WERI-Rb-1 (cell line): ENCODE measurements at places on chromosomes 5 and 9.

GRCh38 chr5:36613241-36613640 lies 6.8 kb downstream of the SLC1A3 start:
- DNase-seq: no peak

DNA sequence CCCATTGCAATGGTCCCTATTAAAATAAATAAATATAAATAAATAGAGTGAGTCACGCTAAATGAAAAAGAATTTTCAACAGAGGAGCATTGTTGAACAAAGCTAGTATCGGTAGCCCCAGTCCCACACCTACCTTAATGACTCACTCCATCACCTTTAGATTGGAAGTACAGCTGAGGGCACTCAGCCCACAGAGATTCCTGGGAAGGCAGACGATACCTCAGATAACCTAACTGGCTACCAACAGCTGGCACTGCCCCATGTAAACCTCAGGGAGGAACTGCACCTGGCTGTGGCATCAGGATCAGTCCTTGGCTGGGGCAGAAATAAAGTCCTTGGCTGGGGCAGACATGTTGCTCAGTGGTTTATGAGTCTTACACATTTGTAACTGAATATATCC lies 49.3 kb downstream of the SPRY4 start:
- no peak for DNase-seq

GRCh38 chr5:101288633-101289032 lies 385.6 kb upstream of the ST8SIA4 start:
- DNase-seq: no peak

GRCh38 chr9:134626571-134627416 lies 14.8 kb upstream of the COL5A1 start:
- DNase-seq: peak; percentile 90

- no peak for DNase-seq
Measured at GRCh38 chr5:96017951-96018350, 56.3 kb upstream of the ELL2 start.

DNA sequence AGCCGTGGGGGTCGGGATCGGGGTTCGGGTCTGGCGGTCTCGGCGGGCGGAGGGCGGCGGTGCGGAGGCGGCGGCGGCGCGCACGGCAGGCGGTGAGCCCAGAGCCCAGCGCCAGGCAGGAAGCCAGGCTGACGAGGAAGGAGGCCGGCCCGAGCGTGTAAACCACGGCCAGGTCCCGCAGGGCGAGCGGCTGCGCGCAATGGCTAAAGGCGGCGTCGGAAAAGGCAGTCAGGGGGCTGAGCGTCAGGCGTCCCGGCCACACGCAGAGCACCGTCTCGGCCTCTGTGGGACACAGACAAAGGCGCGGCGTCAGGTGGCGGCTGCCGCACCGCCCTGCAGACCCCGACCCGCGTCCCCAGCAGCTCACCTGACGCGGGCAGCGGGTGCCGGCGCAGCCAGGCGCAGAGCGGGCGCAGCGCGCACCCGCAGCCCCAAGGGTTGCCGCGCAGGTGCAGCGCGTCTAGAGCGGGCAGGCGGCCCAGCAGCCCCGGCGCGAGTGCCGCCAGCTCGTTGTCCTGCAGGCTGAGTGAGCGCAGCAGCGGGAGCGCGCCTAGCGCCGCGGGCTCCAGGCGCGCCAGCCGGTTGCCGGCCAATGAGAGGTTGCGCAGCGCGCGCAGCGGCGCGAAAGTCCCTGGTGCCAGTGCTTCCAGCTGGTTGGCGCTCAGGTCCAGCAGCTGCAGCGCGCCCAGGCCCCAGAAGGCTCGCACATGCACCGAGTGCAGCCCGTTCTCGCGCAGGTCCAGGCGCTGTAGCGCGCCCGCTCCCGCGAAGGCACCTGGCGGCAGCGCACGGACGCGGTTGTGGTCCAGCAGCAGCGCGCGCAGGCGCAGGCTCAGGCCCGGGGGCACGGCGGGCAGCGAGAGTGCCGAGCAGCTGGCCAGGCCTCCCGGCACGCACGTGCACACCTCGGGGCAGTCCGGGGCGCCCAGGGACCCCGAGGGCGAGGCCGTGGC lies 671 bp downstream of the LRRC26 start:
- peak; percentile 59 for DNase-seq

DNA sequence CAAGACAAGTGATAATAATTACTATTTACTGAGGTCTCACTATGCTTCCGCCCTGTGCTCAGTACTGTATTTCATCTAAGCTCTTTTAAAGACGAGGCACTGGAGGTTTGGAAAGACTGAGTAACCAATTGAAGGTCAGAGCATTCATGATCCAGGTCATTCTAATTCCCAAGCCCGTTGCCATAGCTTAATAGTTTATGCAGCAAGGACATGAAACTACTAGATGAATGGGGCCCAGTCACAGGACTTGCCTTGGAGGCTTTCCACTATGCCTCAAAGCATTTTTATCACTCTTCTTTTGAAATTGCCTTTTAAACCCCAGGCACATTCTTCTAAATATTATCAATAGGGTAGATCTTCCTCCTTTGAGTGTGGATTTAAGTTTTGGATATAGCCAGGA lies 17.2 kb upstream of the NFIB start:
- no peak for DNase-seq

- DNase-seq: no peak
Measured at GRCh38 chr9:133735931-133736330, 2.2 kb downstream of the SARDH start.

DNA sequence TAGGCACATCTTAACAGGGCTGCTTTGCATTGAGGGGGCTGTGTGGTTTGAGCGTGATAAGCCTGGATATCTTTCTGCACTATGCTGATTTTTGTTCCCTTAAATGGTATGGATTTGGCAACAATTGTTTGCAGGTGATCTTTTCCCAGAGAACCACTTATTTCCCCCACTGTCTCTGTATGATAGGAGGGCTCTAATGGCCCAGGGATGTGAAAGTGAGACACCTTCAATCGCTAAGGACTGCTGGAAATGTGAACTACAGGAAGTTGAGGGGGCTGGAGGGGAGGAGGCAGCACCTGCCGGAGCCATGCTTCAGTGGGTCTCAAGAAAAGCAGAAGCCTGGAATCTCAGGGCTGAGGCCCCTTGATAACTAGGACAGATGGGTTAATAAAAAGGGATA lies 29.4 kb downstream of the SYK start:
- no peak for DNase-seq

GRCh38 chr9:69937833-69938535 lies 105.7 kb upstream of the MAMDC2 start:
- DNase-seq: no peak

DNA sequence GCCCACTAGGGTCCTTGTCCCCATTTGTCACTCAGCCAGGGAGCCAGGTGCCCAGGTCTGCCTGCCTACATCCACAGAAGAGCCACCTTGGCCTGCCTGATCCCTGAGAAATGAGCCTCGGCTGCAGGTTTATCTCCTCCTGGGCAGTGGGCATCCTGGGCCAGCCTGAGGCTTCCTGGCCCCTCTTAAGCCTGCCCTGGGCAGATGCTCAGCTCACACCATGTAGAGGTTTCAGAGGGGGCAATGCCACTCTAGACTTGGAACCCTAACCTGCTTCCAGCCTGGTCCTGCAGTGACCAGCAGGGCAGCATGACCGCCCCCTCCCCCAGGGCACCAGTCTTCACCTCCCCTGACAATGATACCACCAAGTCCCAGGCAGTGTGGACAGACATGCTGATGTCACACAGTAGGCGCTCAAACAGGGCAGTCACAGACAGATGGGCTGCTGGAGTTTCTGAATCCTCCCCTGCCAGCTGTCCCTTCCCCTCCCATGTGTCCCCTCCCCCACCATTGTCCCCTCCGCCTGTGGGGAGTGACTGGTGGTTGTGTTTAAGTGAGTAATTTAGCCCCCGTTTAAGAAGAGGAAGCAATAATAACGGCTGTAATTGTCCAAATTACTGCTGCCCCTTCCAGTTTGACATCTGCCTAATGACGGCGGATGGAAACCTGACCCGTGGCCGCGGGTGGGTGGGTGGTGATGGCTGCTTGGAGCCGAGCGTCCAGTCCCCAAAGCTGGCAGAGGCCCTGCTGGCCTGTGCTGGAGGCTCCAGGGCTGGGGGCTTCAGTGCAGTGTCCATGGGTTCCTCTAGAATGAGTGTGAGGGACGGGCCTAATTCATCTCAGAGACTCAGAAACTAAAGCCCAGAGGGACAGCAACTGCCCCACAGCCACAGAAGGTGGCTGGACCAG lies 147.7 kb downstream of the BARX1 start:
- no peak for DNase-seq

DNA sequence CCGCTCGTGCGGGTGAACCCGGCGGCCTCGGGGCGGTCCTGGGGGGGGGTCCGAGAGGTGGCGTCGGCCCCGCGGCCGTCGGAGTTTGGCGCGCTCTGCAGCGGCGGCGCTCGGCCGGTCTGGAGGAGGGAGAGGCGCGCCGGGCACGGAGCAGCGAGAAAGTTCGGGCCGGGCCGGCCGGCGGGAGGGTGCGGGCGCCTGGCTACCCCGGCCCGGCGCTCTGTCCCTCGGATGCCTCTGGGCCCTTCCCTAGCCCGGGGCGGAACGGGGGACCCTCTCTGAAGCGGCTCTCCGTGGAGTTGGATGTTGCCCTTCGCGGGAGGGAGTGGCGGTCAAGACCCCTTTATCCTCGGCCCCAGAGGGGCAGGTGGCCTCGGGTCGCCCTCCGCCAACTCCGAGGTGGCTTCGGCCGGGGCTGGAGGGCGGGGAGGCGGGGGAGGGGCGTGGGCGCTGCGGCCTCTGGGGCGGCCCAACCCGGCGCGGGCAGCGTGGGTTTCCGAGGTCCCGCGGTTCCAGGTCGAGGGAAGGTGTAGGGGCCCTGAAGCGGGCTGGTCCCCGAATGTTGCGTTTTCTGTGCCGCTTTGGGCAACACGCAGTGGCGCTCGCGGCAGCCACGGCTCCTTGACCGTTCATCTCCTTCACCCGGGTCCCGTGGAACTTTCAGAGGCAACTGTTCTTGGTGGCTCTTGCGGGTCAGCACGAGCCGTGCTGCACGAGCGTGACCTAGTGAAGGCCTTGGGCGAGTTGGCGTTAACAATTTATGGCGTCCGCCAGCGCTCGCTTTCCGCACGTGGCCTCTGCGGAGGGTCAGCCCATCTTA lies 290.5 kb downstream of the DOCK8 start:
- DNase-seq: peak; percentile 44

GRCh38 chr5:6359555-6360322 lies 18.6 kb downstream of the MED10 start:
- DNase-seq: no peak

DNA sequence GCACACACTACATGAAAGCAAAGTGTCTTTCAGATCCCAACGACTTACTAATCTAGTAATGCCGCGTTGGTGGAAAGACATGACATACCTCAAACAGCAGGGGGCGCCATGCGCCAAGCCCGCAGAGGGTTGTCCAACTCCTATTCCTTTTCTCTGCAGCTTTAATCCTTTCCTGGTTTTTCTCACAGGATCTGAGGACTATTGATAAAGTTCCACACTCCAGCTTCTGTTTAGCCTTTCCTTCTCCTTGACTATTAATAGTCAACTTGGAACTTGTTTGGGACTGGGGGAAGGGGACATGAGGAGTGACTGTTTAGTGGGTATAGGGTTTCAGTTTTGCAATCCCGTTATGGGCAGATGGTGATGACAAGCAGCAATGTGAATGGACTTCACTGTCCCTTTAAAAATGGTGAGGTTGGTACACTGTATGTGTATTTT lies 62.9 kb downstream of the OTULIN start:
- peak; percentile 88 for DNase-seq

GRCh38 chr9:1916095-1916494 lies 99.1 kb upstream of the SMARCA2 start:
- no peak for DNase-seq

- DNase-seq: no peak
Measured at GRCh38 chr5:140317859-140318258, 15.0 kb upstream of the PFDN1 start.

DNA sequence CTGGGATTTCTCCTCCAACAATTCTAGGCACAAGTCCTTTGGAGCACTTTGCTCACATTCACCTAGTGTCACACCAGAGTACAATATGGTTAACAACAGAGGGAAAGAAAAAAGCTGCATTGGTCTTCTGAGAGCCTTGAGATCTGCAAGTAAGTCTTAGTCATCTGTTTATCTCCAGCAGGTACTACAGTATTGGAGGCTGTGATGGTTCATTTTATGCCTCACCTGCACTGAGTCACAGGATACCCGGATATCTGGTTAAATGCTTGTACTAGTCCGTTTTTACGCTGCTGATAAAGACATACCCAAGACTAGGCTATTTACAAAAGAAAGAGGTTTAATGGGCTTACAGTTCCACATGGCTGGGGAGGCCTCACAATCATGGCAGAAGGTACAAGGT lies 525.0 kb downstream of the NR2F1-AS1 start:
- DNase-seq: no peak

DNA sequence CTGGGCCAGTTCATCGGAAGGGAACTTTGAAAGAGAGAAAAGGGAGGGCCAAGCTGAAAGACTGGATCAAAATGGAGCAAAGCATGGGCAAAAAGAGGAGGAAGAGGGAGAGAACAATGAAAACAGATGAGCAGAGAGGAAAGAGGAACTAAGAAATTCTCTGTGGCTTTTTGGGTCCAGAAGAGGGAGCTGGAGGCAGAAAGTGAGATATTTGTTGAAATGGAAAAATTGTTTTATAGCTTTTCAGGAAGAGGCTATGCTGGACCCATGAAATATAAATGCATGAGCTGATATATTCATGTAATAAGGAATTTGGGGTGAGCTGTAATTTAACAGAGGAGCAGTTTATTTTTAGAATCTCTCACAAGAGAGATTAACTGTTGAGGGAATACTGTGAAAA lies 457.3 kb downstream of the DMAC1 start:
- DNase-seq: no peak

DNA sequence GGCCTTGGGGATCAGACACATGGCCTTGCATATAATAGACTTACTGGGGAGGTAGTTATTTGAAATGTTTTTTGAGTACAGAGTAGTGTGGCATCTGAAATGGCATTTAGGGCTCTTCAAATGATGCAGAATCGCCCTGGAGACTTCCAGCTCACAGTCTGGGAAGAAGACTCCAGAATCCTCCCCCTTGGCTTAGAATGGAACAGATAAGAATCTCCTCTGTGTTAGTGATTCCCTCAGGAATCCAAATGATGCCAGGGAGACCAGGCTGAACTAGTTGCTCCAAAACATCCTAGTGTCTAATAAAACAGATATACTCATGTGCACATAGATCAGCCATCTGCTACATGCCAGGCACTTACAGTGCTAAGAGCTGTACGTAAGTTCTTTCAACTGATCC lies 38.6 kb upstream of the SMC5 start:
- no peak for DNase-seq

DNA sequence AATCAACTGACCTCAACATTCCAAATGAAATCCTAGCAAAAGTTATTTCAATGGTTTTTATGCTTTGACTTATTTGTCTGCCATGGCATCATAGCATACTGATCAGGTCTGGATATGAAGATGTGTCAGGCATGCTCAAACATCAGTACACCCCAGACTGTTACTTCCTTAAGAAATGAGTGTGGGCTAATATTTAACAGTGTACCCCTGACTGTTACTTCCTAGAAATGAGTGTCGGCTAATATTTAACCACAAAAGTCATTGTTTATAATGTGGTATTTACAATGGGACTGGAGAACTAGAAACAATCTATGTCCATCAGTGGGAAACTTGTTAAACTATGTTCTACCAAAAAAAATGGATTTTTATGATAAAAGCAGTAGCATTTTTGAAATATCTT lies 38.1 kb upstream of the HNRNPA0 start:
- DNase-seq: no peak
